ENCODE measurements at places on chromosomes 6 and 20.

DNA sequence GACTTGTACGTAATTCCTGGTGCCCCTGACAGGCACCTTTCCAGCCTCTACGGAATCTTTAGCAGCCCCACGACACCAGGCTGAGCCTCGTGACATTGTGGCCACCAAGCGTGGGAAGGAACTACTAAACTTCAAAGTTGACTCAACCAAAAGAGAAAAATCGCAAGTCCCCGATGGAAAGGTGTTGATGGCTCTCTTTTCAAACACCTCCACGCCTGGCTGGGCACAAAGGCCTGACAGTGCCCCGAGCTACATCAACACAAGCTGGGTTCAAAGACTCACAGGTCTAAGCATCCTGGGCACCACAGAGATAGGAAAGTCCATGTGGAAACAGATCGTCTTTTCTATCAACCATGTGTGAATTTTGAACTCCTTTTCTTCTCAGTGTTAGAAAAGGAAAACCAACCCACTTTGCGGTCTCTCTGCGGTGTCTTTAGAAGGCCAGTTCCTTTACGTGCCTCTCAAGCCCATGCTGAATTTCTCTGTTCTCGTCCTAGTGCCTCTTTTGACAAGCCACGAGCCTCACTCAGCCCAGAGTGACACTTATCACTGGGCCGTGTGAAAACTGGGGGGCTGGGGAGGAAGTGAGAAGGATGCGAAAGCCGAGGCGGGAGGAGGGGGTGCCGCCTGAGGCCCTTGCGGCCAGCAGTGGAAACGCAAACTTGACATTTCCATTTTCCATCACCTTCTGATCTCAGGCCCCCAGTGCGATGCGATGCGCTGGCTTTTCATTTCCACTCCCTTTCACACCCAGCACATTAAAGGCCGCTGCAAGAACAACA lies 59.4 kb downstream of the GFOD1 start:
- peak; percentile 85 for DNase-seq

DNA sequence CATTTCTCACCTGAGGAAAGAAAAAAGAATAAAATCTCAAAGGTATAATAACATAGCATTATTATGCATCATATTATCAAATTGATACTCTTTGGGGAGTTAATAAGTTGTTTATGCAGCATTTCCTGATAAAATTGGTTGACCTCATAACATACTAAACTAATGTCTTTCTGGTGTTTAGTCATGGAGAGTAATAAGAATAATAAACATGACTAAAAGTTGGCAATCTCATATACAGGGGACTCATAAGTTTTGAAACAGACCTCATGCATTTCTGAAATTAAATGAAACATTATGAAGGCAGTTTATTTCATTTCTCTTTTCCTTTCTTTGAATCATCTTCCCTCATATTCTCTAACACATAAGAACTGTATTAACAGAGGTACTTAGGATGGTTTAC lies 60.5 kb upstream of the PRDM1 start:
- no peak for DNase-seq

DNA sequence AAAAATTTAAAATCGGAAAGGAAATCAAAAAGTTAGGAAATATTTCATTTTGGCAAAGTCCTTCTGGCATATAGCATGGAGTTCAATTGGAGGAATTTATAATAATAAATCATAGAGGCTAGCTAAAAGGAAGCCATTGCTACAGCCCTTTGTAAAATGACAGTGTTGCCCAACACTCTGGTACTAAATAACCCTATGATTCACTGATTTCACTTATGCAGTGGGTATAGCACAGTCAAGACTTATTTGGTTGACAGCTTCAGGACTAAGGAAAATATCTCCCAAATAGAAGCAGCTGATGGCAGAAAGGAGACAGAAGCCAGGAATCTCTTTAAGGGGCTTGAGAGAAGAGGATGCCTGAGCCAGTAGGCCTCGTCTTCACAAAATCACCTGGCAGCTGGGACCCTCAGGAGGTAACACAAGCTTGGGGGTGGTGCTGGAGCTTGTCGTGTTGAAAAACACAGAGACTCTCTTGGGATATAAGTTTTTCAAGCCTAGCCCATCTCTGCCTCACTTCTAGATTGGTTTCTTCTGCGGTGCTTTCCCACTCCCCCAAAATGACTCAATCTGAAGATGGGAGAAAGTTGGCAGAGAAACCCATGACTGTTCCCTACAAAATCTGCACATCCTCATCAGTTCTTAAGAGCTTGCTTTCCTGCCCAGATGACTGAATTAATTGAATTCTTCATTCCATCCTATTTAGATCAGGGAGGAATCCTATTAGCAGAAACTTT lies 38.4 kb upstream of the EYA4 start:
- DNase-seq = no peak

- DNase-seq = no peak
Measured at GRCh38 chr6:111602481-111603011, 3.1 kb downstream of the TRAF3IP2 start.

DNA sequence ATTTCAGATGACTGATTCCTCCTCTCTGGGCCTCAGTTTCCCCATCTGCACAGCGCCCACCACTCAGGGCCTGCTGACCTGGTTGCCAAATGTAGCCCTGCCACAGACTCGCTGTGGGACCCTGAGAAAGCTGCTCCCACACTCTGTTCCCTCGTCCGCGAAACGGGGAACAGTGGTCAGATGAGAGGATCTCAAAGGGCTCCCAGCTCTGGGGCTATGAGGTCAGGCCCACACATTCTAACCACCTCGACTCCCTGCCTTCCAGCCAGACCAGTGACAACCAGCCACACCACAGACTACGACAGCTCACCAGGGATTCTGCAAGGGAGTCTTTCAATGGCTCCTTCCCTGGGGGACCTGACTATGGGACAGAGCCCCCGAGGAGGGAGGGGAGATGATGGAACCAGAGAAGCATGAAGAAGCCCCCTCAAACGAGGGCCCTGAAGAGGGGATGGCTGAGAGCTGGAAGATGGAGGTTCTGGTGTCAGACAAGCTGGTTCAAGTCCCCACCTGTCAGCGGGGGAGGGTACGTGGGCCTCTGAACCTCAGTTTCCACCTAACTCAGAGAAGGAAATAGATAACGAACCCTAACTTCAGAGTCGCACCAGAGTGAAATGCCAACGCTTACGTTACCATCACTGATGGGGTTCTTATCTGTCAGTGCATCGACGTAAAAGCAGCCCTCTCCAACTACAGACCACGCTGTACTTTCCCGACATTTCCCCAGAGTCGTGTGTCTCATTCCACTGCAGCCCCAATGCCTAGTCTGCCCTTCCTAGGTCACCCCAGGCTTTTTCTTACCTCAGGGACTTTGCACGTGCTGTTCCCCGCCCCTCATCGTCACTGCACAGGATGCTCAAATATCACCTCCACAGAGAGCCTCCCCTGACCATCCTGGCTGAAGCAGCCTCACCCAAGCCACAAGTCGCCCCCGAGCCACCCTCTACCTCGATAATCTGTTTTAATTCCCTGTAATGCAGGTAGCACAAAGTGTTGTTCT lies 60.5 kb downstream of the PREX1 start:
- peak; percentile 71 for DNase-seq

DNA sequence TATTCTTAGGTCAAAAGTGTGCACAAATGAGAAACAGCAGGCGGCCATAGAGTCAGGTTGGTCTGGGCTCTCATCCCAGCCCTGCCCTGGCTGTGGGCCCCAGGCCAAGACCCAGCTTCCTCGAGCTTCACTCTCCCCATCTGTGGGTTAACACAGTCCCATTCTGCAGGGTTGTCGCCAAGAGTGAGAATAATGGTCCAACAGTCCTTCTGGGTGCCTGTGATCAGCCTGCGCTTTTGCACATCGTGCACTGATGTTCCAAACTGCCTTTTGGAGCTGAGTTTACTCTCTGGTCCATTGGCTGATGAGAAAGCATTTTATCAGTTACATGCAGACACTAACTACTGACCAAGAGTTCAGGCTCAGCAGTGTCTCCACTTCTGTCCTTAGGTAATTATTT lies 82.6 kb downstream of the INSM1 start:
- DNase-seq = no peak

GRCh38 chr20:56454754-56455153 lies 13.7 kb upstream of the RTF2 start:
- no peak for DNase-seq

DNA sequence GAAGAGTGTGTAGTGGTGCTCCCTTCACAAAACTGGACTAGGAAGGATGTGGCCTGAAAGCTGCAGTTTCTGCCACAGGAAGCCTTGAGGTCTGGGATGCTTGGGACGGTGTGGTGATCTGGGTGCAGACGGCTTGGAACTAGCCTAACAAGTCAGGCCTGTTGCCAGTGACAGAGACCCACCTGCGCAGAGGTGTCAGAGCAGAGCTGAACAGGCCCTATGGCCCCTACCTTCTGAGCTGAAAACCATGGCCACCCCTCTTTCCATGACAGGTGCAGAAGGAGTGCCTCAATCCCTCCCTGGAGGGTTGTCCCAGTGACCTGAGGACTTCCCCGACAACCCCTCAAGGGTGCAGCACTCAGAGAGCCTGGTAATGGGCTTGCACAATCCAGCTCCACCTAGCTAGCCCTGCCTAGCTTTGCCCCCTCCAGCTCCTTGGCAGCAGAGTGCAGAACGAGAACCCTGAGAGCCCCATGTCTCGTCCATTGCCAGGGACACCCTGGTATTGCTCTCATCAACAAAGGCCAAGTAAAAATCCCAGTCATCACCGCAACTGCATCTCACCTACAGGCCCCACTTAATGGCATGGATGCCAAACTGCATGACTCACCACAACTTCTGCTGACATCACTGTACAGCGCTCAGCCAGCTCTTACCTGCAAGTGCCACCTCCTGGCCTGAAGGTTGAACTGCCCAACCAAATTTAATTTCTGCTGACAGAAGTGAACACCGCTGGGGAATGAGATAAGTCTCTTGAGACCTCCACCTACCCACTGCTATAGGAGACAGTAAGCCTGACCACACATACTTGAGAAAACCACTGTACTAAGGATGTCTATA lies 563.1 kb downstream of the TFAP2A start:
- DNase-seq = no peak

DNA sequence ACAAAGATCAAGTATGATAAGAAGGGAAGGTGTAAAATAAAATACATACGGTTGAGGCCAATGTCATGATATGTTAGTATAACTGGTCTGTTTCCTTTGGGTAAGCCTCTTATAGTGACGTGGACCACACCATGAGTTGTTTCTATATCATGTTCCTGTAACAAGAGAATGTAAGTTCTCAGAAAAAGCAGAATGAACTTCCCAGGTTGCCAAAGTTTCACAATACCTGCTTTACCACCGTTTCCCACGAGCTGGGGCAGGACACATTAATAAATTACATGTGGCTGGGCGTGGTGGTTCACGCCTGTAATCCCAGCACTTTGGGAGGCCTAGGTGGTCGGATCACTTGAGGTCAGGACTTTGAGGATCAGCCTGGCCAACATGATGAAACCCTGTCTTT lies 42.6 kb upstream of the SLA2 start:
- DNase-seq = no peak
